ENCODE measurements at places on chromosomes 16 and 17.

- DNase-seq: peak; percentile 40
These were observed 128.2 kb upstream of the MED13 start for GRCh38 chr17:62193249-62193648.

- no peak for DNase-seq
These were observed 8.9 kb upstream of the NAGPA start for GRCh38 chr16:5042574-5043171.

DNA sequence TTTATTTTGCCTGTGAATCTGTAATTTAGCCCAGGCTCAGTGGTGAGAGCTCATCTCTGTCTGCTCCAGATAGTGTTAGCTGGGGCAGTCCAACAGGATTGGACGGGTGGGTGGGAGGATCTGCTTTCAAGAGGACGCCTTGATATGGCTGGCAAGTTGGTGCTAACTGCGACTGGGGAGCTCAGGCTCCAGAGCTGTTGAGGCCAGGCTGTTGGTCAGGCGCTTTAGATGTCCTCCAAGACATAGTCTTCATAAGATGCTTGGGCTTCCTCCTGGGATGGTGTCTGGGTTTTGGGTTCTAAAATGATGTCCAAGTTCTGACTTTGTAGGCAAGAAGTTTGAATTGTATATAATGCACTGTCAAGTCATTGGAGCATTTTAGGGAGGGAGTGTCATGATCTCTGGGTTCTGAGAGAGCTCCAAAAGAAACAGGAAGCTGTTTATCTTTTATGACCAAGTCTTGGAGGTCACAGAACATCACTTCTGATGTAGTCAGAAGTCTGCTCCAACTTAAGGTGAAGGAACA is 12.8 kb upstream of the PCTP start:
- DNase-seq: no peak

GRCh38 chr16:55076053-55076452 is 145.4 kb downstream of the IRX5 start:
- no peak for DNase-seq

DNA sequence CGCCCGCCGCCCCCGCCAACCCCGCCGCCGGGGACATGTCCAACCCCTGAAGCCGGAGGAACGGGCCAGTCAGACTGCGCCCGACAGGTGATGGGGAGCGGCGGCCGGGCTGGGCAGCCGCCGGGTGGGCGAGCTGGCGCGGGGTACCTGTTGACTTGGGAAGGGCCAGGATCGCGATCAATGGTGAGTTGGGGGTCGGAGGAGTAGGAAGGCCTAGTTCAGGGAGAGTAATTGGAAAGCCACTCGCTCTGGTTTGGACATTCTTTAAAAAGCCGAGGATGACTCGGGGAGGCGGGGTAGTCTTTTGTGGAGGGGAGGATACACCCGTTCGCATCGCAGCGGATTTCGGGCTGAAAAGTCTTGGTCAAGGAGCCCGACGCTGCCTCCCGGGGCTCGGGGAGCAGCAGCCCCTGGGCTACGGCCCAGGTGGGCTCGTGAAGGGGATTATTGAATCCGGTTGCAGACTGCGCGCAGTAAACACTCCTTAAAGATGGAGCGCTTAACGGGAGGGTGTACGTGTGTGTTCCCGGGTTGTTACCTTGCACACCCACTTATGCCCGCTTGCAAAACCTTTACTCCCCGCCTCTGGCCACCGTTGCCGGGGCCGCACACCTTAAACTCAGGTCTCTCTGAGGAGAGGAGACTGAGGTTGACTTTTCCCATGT is 123.8 kb downstream of the GOSR1 start:
- peak; percentile 52 for DNase-seq

DNA sequence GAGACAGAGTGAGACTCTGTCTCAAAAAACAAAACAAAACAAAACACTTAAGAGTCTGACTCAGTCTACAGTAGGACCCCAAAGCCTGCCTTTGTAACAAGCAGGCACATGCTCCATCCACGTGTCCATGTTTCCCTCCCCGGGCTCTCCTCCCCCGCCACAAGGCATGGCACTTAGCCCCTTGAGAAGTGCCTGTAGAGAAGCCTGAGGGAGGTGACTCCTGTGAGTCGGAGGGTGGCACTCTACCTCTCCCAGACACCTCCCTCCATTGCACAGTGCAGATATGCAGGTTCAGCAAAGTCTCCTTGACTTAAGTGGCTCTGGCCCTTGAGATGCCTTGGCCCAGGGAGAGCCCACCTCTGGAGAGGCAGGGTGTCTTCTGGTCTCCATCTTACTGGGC is 6.8 kb downstream of the FHOD1 start:
- DNase-seq: peak; percentile 19

- peak; percentile 48 for DNase-seq
These were observed 37.4 kb downstream of the TK2 start for GRCh38 chr16:66512272-66513110.

DNA sequence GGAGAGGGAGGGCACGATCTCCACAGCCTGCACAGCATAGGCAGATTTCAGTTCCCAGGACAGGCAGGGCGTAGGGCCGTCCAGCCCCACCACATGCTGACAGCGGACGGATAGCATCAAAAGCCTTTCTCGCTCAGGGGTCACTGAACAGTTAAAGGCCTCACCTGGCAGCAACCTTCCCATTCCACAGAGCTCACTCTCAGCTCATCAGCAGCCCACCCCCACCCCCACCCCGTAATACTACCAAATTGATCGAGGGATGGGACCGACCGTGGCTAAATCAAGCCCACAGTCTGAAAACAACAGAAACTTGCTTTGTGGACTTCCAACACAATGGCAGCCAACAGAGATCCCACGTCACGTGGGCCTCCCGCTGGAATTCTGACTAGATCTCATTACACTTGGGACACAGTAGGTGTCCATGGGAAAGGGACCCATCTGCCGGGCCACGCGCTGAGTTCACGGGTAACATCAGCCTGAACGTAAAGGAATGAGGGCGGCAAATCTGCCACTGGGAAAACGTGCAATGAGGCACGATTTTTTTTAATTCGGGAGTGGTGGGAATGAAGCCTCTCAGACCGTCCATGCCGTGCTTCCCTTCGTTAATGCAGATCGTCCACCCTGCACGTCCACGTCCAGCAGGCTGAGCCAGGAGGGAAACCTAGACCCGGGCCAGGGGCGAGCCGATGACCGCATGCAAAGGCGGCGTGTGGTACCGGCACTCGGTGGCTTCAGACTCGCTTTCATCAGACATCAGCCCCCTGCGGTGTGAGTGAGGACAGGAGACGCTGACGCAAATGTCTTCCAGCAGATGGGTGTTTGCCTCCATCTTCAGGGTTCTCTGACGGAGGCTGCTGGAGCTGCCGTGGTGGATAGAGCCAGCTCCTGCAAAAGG is 92.1 kb downstream of the TBC1D16 start:
- no peak for DNase-seq

DNA sequence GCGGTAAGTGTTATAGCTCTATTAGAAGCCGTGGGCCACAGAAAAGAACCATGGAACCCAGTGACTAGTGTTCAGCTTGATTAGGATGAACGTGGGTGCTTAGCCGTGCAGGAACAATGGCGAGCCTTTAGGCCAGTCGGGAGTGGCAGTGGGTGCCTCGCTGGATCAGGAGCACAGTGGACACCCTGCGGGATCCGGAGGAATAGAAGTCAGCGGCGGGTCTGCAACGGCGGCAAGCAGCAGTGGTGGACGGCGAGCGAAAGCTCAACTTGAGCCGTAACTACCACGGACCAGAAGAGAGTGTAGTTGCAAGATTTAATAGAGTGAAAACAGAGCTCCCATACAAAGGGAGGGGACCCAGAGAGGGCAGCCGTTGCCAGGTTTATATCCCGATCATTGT is 37.3 kb upstream of the CDH15 start:
- no peak for DNase-seq

DNA sequence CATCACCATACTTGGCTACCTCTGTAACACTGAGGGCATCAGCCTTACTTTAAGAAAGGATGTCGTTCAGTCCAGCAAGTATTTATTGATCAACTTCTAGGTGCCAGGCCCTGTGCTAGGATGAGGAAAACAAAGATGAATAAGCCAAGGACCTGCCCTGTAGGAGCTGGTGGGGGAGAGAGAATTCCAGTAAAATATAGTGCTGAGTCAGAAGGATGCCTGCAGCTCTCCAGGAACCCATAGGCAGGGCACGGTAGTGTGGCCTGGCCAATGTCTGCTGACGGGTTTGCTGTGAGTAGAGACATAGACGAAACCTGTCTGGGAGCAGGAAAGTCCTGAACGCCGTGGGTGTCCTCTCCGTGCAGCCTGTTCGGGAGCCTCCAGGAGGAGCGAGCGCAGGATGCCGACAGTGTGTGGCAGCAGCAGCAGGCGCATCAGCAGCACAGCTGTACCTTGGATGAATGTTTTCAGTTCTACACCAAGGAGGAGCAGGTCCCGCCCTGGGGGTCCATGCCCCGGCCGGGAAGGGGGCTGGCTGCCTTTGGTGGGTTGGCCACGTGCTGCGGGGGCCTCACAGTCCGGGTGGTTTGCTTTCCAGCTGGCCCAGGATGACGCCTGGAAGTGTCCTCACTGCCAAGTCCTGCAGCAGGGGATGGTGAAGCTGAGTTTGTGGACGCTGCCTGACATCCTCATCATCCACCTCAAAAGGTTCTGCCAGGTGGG is 55.6 kb downstream of the USP43 start:
- DNase-seq: no peak

- DNase-seq: no peak
These were observed 257.5 kb downstream of the SEC14L1 start for GRCh38 chr17:77398274-77398673.

GRCh38 chr16:49652456-49653172 is 203.3 kb downstream of the ZNF423 start:
- DNase-seq: no peak

GRCh38 chr17:78378225-78379130 is at the start of gene PGS1:
TSS of gene PGS1 (plus strand) at chr17:78378649. CDS start at chr17:78378666, 17 bp downstream.
- DNase-seq: peak; percentile 92

DNA sequence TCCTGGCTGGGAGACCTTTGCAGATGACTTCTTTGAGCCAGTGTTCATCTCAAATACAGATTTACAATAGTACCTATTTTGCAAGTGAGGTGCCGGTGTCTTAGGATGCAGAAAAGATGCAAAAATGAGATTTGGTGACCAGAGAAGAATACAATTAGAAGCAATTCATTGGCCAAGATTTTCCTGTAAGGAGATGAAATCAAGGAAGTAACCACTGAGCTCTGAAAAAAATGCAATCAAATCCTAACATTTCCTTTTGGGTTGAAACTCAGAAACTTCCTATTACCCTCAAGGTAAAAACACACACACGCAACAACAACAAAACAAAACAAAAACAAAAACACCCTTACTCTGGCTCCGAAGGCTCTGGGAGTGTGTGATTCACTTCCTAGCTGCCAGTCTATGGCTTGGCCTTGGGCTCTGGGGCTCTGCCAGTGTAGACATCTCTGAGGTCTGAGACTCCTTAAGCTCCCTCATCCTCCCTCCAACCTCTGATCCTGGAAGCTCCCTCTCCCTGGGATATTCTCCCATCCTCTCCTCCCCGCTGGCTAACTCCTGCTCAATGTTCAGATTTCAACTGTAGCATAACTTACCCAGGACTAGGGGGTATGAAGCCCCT is 16.8 kb upstream of the MT4 start:
- no peak for DNase-seq

DNA sequence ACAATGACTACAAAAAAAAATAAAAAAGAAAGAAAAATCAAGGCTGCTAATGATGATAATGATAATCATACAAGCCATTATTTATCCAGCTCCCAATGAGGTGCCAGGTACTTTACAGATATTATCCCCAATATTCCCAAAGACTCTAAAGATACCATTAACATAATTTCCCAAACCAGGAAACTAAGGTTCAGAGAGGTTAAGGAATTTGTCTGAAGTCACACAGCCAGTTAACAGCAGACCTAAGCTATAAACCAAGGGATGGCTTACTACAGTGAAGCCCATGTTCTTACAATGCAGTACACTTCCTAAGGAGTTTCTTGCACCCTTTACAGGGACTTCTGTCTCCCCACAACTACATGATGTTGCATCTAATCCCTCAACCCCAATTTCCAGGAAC is 45.7 kb upstream of the CDH5 start:
- no peak for DNase-seq

DNA sequence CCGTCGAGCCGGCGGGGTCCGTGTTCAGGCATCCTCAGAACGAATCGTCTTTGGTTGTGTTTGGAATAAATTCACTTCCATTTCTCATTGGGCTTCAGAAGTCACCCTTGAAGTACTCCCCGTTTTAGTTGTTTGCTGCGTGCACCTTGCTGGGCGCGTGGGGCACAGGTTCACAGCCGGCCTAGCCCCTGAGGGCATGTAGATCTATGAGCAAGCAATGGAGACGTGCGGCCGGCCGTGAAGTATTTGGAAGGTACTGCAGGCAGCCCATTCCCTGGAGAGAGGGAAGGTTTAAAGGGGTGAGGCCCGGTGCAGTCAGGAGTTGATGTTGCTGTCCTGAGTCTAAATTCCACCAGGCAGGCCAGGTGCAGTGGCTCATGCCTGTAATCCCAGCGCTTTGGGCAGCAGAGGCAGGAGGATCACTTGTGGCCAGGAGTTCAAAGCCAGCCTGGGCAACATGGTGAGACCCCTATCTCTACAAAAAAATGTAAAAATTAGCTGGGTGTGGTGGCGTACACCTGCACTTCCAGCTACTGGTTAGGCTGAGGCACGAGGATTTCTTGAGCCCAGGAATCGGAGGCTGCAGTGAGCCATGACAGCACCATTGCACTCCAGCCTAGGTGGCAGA is 714 bp downstream of the ACSF3 start:
- peak; percentile 26 for DNase-seq

GRCh38 chr16:53055541-53056391 is 975 bp downstream of the CHD9 start:
- DNase-seq: peak; percentile 45

DNA sequence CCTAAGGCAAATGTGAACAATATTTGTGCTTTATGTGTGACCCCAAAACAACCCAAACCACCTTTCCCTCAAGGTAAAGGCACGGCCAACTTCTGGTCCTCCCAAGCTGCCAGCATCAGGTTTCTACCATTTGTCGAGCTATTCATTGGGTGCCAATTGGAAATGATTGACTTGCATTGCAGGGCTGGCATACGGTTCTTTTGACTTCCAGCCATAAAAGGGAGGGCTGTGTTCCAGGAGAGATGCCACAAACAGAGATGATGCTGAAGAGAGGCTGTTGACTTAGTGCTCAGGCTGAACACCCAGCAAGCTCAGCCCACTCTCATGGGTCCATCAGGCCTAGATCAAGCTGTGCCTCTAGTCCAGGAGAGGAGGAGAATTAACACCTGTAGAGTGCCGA is 252.4 kb downstream of the GRIN2A start:
- no peak for DNase-seq

DNA sequence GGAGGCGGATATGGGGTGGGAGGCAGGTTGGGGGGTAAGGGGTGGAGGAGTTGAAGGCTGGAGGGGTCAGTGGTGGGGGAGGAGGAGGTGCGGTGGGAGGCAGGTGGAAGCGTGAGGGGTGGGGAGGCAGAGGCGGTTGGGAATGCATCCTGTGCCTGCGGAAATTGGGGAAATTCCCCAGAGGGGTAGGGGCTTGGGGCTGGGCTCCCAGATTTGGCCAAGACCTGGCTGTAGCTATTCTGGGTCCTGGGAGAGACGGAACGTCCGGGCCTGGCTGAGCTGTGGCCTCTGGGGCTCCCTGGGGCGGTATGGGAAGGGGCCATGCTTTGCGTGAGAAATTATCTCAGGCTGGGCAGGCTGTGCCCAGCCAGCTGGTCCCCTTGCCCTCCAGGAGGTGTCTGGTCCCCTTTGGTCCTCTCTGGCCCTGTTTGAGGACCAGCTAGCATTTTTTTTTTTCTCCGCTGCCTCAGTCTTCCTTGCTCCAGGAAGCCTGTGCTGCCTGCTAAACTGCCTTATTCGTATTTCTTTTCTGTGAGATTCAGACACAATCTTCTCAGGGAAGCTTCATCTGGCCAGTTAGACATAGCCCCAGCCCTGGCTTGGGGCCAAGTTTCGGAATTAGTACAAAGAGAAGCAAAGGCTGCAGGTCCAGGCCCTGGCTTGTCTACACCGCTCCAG is 7.3 kb upstream of the TRPV2 start:
- no peak for DNase-seq
